ENCODE measurements at places on chromosomes 1 and 21.

DNA sequence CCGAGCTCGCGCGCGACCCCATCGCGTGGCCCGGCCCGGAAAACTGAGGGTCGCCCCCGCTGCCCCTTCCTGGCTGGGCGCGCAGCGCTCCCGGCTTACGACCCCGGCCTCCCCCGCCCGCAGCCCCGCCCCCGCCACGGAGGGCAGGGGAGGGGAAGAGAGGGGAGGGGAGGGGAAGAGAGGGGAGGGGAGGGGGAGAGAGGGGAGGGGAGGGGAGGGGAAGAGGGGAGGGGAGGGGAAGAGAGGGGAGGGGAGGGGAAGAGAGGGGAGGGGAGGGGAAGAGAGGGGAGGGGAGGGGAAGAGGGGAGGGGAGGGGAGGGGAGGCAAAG, 6.7 kb upstream of the ANKRD65 start:
- no peak for DNase-seq

- DNase-seq: no peak
These were observed 6.4 kb downstream of the SYPL2 start for GRCh38 chr1:109472779-109473178.

GRCh38 chr21:41545500-41546359, 37.8 kb upstream of the TMPRSS2 start:
- no peak for DNase-seq

DNA sequence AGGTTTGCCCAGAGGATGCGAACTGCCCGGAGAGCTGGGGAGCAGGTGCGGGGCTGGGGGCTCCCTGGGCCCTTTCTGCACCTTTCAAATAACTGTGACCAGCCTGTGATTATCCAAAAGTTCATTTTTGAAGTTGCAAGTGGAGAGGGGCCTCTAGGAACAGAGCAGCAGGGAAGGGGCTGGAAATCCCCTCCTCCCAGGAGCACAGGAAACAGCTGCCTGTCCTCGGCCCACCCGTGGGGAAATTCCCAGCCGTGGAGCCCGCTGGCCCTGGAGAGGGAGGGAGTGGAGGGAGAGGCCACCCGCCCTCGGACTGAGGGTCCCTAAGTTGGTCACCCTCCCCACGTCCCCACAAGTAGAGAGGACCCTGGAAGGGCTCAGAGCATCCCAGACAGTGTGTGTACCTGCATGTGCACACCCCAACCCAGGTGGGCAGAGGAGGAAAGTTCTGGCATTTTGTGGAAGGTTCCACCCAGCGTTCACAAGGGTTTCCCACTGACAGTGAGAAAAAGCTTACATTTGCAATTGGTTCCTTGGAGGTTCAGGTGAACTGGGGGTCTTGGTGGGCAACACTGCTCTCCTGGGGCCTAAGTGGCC, 1.2 kb upstream of the TNFRSF4 start:
- no peak for DNase-seq

DNA sequence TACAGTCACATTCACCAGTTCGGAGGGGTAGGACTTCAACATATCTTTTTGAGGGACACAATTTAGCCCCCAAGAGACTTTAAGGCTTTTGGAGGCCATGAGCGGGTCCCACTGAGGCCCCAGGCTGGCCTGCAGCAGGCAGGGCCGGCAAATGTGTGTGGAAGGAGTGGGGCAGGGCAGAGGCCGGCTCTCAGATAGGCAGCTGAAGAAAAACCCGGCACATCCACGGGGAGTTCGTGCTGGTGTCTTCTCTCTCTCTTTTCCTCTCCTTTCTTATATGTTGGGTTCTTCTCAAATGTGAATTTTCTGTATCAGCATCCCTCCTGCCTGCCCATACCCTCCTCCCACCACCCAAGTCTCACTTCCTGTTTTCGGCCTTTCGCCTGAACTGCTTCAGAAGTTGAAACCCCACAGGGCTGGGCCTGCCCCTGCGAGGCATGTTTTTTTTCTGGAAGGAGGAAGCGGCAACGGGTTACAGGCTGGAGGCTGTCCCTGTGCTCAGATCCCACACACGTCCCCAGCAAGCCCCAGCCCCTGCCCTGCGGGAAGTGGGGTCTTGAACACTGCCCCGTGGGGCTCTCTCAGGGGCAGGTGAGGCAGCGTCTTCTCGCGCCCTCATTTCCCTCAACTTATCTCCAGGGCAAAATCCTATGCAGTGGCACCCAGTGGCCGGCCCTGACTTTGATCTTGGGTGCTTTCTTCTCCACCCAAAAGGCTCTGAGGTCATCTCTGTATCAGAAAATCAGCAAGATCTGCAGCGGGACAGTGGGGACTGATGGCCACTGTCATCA, 9.7 kb upstream of the UMODL1 start:
- DNase-seq: no peak

GRCh38 chr1:206000641-206001339, 2.4 kb downstream of the RAB7B start:
- DNase-seq: no peak

DNA sequence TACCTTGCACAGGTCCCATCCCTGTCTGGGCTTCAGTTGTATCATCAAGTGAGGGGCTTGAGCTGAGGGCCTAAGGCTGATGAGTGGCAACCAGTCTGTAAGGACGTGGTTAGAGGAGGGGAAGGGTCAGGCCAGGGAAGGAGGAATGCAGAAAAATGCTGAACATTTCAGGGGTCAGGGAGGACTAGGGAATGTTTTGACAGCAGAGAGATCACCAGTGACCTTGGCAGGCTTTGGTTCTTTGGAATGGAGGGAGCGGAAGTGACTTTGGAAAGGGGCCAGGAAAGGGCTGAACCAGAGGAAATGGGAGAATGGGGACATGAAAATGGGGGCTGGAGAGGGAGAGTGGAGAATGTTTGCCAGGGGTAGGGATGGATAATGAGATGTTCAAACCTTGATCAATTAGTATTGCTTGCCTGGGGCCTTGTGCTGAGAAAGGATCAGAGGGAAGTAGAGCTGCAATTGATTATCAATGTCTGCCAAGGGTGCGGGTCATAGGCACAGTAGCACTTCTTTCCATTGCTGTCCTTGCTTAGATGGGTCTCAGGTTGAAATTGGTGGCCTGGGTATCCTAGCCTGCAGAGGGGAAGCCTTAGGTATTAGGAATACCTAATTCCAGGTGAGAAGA, 7.4 kb downstream of the LDLRAP1 start:
- no peak for DNase-seq

GRCh38 chr1:192516776-192517297, 58.7 kb upstream of the RGS1 start:
- DNase-seq: no peak

DNA sequence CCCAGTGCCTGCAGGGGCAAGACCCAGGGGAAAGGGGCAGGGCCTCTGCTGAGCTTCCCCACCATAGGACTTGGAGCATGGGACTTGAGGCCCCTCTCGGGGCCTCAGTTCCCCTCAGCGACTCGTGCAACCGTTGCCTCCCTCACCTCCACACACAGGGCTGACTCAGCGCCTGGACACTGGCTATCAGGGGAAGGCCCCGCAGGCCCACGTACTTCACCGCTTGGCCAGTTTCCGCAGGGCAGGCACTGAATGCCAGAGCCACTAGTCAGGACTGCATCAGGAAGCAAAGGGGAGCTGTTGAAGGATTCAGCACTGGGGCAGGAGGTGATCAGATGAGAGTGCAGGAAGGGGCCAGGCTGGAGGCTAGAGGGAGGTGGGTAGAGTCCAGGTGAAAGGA, 15.5 kb upstream of the FAM131C start:
- no peak for DNase-seq

DNA sequence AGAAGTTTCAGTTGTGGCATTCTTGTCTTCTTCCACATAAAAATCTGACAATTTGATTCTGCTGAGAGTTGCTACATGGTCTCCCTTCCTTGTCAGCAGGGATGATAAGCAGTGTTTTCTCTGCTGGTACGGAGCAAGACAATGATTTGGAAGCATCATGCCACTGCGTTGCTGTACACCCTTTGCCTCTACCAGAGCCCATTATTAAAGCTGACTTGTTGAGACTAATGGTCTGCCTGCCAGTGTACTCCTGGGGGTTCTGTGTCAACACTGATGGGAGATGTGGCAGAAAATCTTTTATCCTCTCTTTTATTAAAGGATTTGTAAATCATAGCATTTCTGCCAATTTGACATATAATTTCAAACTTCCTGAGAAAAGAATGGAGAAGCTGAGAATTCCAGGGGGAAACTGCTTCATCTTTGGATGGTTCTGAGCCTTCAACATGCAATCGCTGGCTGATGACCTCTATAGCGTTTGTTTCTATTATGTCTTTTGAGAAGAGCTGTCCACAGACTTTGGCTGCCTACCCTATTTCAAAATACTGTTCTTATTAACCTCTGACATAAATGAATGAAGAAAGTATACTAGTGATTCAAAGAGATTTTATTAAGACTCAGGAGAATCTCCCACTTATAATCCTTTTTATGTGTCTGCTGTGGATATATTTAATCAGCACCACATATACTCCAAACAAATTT, 47.9 kb upstream of the DYNLT5 start:
- DNase-seq: no peak

GRCh38 chr1:219124163-219124562, 49.5 kb upstream of the LYPLAL1 start:
- DNase-seq: no peak

DNA sequence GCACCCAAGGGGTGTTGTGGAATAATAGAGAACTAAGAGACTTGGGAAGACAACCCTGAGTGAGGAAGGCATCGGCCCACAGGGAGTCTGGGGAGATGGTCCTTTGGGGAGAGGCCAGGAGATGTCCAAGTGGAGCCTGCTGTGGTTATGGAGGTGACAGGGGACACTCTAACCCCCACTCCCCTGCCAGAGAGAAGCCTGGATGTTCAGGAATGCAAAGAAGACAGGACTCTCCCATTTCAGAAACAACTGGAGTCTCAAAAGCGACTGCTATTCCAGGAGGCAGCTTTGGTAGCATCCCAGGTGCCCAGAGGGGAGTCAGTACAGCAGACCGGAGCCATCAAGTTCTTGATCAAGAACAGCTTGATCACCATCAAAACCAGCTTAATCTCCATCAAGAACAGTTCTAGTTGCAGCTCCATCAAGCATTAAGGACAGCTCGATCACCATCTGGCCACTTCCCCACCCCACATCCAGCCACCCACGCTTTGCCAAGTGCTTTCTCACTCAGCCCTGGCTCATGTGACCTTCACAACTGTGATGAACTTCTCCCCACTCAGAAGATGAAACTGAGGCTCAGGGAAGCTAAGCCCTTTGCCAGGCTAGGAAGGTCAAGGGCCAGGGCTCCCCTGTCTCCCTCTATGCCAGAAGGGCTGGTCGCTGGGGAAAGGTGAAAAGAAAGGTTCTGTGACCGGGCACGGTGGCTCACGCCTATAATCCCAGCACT, 743 bp downstream of the CD52 start:
- no peak for DNase-seq

GRCh38 chr1:20152599-20152930, 13.4 kb downstream of the PLA2G2F start:
- no peak for DNase-seq

Data from left kidney (tissue), 8 donors.